Fibroblast of skin of left biceps (primary cell): ENCODE measurements at places on chromosomes 12 and 14.

GRCh38 chr12:69534389-69534822 is 50.9 kb upstream of the CCT2 start:
- DNase-seq = peak; percentile 96

DNA sequence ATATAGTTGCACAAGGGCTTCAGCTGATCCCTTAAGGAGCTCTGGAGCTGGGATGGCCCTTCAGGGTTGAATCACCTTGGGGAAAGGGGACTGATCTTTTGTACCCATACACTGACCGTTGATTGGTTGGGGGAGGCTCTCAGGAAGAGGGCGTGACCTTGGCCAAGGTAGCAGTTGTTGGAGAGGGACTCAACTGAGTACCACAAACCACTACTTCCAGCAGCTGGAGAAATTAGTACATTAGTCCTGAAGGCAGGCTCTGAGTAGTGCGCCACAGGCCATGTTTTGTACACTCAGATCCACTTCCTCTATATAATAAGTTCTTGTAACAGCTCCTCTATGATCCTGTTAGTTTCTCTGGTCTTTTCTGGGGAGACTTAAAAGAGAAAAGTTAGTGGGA is 317.6 kb downstream of the CCDC91 start:
- DNase-seq = no peak

DNA sequence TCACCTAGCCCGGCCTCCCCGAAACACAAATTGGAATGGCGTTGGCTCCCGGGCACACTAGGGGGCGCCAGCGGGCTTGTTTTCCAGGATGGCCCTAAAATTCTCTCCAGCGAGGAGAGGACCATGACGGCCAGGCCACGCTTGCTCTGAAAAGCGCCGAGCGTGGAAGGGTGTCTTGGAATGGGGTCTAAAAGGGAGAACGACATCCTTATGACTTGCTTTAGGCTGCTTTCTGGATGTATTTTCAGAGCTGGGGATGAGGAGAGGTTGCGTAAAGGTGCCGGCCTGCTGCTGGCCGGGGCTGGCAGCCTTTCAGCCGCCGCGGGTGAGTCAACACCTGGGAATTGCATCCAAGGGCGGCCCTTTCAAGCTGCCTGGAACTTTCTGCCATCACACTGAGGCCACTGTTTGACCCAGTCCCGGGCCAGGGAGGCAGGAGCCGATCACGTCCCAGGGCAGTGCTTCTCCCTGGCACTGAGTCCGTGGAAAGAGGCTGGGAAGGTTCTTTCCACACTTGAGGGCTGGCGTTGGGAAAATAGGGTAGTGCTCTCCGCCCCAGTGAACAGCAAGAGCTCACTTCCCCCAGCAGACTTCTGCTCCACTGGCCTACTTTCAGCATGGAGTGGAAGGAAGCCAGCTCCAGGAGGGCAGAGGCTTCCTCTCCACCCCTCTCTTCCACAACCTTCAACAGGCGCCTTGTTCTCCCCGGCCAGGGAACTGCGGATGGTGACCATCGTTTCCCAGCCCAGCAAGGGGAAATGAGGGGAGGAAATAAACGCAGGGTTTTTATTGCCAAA is 216.2 kb downstream of the TTC8 start:
- DNase-seq = peak; percentile 53

DNA sequence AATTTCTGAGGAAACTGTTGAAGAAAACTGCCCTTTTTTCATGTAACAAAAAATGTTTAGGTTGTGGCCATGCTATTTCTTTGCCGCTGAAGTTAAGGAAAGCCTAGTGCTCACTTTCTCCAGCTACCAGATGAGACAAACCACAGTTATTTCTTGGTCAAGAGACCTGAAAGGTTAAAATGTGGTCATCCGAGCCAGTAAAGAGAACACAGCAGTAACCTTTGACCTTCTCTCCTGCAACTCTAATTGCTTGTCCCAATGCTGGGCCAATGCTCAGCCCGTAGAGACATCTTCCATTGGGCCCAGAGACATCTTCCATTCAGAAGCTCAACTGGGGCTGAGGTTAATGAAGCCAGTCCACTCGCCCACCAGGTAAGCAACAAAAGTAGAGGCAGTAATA is 109.8 kb upstream of the CPSF6 start:
- DNase-seq = no peak

GRCh38 chr14:51428981-51429380 is 188.9 kb downstream of the TMX1 start:
- DNase-seq = no peak

- no peak for DNase-seq
Observed at GRCh38 chr12:44431647-44432343, 444.3 kb downstream of the NELL2 start.

DNA sequence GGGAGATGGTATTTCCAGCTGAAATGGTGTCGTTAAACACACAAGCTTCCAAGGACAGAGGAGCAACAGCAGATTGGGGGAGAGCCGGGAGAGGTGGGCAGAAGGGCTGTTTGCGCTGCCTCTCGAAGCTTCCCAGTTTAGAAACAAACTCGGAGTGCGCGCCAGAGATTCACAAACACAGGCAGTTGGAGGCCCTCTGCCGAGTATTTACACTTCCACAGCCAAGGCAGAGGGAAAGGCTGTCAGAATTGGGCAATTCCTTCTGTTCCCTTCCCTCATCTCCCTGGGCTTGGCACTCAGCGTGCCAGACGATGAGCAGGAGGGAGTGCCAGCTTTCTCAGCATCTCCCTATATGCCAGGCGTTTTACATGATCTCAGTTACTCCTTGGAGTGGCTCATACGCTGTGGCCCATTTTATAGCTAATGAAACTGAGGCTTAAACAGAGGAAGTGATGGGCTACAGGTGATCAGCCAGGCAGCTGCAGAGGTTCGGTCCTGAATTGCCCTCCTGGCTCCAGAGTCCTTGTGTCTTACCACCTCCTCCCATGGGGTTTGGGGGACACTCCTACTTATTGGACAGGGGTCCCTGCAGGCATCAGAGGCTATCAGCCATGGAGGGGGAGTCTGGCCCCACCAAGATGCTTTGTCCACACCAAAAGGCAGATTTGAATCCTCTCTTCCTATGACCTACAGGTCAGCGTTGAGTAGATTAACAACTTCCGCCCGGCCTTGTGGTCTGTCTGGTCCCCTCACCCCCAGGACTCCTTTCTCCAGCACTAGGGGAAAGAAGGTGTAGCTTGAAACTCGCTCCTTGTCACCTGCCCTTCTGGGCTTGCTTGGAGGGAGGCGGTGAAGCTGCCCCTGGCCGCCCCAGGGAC is 3.1 kb downstream of the FAM222A start:
- DNase-seq = no peak

GRCh38 chr14:39722547-39723273 is 290.5 kb upstream of the FBXO33 start:
- DNase-seq = no peak

- no peak for DNase-seq
Observed at GRCh38 chr12:28355161-28355560, 164.9 kb downstream of the CCDC91 start.

- no peak for DNase-seq
Observed at GRCh38 chr14:100634026-100634425, 46.8 kb upstream of the BEGAIN start.

- no peak for DNase-seq
Observed at GRCh38 chr12:108693186-108693730, 38.1 kb downstream of the CORO1C start.

DNA sequence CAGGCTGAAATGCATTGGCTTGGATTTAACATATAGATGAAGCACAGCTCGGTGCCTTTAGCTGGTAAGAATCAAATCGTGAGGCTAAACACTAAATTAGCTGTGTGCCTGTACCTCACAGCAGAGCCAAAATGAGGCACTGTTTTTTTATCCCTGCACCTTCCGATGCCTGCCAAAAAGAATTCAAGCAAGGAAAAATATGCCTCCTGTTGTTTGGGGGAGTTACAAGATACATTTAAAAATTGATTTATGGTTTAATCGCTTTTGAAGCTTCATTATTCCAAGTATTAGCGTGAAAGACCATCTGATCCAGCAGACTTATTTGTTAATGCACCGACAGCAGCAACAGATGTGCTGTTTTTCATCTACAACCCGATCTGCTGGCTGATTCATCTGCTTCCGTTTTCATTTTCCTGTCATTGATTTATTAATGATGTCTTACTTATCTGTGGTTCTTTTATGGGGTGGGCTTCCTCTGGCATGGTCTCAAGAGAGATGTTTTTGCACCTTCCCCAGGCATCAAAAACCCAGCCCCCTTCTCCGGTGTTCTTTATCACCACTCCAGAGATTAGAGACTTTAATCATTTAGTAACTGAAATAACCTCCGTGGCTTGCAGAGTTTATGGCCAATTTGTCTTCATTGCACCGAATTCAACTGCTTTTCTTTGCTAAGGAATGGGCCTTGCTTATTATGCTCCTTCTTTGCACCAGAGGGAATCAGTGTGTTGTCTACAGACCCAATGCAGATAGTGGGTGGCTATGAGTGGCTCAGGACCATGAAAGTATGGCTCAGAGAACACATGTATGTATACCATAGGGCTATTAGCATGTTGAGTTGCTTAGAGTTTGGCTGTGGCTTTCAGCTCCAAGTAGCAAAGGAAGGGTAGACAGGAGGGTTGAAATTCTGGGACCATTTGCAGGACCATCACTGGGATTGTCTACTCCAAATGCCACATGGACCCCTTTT is 166.8 kb upstream of the TMEM260 start:
- no peak for DNase-seq

DNA sequence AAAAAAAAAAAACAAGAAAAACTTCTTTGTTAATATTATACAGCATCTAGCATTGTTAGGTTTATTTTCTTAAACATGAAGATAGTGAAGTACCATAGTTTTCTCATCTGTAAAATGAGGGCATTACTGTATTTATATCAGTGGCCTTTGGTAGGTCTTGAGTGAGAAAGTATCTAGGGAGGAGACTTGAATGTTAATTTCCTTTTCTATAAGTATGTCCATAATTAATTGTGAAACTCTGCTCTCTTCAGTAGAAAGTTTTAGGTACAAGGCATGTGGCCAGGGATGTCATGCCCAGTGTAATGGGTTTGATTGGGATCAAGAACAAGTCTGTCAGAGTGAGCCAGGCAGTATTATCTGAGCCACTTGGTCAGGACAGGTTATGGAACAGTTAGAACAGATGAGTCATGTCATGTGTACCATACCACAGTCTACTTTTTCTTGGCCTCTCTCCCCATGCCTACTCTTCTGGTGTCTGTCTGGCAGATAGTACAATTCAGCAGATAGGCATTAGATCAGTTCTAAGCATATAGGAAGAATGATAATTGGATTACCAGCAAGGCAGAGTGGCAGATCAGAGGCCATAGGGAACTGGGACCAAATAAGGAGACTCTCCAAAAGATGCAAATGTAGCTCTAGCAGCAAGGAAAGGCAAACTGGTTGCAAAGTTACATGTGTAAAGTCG is 30.4 kb downstream of the FBXO34 start:
- no peak for DNase-seq

DNA sequence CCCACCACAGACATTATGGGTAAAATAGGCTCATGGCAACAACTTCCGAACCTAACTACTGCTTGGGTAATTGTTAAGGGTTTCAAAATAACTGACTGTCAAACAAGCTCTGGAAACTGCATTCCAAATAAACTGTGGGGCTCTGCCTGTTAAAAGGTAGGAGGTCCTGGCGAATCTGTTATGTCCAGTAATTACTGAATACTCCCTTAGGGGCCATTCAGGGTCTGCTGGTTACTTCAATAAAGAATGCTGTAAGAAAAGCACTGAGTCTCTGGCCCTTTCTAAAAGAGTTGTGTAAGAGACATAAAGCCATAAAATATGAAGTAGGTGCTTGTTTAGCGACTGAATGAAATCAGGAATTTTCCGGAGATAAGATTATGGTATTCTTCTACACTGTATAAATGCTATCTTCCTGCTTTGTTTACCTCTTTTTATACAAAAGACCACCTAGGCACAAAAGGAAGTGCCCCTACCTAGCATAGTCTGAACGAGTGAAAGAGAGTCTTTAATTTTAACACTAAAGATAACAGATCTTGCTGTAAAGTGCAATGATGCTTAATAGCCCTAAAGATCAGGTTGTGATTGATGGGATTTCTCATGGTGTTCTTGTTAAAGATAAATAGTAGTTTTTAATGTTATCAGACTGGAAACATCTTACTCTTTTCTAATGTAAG is 127.8 kb downstream of the FBXL14 start:
- DNase-seq = no peak

DNA sequence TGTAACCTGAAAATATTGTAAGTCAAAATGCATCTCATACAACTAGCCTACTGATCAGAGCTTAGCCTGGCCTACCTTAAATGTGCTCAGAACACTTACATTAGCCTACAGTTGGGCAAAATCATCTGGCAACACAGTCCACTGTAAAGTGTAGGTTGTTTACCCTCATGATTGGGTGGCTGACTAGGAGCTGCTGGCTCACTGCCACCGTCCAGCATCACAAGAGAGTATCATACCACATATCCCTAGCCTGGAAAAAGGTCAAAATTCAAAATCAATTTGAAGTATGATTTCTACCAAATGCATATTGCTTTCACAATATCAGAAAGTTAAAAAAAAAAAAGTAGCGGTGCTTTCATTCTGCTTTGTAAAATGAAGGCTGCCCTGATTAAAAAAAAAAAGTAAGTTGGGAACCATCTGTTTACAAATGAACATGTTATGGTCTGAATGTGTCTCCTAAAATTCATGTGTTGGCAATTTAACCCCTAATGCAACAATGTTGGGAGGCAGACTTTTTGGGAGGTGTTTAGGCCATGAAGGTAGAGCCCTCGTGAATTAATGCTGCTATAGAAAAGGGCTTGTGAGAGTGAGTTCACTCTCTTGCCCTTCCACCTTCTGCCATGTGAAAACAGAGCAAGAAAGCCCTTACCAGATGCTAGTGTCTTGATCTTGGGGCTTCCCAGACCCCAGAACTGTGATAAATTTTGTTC is 211.8 kb downstream of the PPM1H start:
- no peak for DNase-seq

DNA sequence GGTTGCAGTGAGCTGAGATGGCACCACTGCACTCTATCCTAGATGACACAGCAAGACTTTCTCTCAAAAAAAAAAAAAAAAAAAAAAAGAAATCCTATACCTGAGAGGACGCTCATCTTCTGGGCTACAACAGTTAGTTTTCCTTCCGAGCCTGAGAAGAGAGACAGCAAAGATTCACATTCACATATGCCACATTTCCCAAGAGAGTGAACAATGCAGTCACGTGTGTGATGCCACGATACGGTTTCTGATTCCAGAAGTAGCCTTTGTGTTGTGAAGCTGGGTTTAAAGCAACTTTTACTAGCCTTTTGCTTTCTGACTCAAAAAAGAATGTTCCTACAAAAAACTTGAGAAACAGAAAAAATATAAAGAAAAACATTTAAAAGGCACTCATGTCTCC is 19.5 kb downstream of the GCN1 start:
- no peak for DNase-seq

GRCh38 chr12:19048943-19049342 is 80.6 kb upstream of the PLEKHA5 start:
- no peak for DNase-seq

GRCh38 chr12:124031058-124031457 is 58.0 kb downstream of the ZNF664 start:
- DNase-seq = no peak

DNA sequence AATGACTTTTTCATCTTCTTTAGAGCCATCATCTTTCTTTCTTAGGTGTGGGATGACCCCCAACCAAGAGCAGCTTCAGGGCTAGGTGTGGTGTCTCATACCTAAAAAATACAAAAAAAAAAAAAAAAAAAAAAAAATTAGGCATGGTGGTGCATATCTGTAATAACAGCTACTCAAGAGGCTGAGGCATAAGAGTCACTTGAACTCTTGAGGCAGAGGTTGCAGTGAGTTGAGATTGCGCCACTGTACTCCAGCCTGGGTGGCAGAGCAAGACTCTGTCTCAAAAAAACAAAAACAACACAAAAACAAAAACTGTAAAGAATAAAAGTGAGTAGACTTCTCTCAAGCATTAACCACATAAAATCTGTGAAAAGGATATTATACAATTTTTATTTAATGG is 8.0 kb upstream of the ATF7IP start:
- DNase-seq = no peak
